DND-41 (cell line): ENCODE measurements at places on chromosomes 7 and 10.

DNA sequence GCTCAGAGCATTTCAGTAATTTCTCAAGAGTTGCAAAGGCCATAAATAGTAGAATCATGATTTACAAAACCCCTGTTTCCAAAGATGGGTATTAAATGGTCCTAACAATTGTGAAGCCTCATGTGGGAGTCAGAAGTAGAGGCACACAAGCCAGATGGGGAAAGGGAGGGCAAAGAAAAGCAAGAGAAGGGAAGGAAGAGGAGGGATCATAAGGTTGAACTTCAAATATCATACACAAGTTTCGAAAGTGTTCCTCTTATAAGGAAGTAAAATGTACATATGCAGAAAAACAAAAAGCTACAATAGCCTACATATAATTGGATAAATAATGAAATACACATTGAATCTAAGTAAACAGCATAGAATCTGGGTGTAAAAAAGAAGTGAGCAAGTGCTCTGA is 6.0 kb downstream of the LIPN start:
- no peak for DNase-seq

- no peak for DNase-seq
Measured at GRCh38 chr10:12981570-12981969, 19.9 kb downstream of the CCDC3 start.

DNA sequence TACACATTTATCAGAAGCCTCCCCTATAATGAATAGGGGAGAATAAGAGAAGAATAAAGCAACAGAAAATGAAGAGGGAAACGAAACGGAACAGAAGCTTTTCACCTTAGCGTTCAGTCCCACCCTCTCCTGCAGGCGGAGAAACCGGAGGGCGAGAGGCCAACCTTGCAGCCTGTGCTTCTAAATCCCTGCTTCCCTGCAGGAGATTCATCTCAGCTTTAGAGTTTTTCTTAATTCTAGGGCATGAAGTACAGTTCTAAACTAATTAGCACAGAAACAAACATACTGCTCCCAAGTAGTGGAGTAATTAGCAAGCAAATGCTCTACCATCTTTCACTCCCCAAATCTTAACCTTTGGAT is 107.2 kb downstream of the CUBN start:
- DNase-seq = no peak

DNA sequence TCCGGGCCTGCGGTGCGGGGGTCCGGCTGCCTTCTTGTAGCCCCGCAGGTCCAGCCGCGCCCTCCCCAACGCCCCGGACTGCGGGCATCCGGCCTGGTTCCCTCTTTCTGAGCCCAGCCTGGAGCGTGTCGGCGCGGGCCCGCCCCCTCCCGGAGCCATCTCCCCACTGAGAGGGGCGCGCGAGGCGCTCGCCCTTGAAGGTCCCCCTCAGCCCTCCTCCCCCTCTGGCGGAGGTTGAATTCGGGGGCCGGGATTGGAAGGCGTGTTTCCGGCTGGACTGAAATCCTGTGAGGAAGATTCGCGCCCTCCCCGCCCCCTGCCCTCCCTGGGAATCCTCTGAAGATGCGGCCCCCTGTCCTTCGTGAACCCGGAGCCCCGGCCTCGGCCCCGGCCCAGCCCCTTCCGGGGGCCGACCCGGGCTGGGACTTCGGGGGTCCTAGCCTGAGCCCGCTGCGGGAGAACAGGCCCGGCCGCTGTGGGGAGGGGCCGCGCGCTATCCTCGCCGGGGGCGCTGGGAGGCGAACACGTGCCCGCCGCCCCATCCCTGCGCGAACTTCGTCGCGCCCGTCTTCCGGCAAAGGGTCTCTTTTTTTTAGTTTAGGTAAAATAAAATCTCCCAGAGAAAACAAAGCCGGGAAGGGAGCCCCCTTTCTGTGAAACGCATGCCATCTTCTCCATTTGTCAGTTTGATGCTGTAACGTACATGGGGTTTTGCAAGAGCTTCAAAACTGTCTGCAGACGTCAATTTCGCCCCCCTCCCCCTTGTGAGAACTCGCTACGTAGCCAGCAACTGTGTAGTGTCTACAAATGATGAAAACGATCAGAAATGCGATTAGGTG is 636 bp downstream of the PDCD4 start:
- peak; percentile 87 for DNase-seq

- DNase-seq = no peak
Measured at GRCh38 chr10:1203704-1204103, 147.5 kb downstream of the WDR37 start.

- peak; percentile 1 for DNase-seq
Measured at GRCh38 chr10:132109341-132110110, 43.8 kb downstream of the JAKMIP3 start.

DNA sequence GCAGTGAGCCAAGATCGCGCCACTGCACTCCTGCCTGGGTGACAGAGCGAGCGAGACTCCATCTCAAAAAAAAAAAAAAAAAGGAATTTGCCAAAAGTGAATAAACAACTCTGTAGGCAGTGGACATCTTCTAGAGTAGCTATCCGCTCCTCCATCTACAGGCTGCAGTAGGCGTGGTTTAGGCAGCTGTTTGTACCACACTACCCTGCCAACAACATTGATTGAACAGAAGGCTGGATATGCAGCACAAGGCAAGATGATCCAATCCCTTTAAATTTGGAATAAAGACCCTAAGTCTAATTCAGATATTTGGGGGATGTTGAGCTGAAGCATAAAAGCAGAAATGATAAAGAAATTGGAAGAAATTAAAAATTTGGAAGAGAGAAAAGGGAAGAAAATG is 141.6 kb downstream of the TES start:
- DNase-seq = no peak

DNA sequence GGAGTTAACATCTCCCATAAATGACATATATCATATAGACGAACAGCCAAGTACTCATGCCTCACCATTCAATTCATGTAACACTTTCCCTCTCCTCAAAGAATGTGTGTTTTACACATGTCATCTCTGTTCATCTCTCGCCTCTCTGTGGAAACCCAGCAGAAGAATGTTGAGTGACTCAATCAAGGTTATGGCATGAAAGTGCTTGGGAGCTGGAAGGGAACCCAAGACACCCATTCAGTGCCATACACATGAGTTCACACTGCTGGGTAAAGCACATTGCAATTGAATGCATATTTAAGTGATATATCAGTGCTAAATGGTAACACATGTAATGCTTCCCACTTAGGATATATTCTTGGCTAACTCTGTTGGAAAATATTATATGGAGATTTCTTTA is 322.9 kb downstream of the PTEN start:
- no peak for DNase-seq

GRCh38 chr10:75203724-75204123 is 6.9 kb upstream of the VDAC2 start:
- no peak for DNase-seq

- DNase-seq = no peak
Measured at GRCh38 chr7:33550979-33551378, 354.4 kb upstream of the BMPER start.

- DNase-seq = no peak
Measured at GRCh38 chr10:107033799-107034422, 130.6 kb downstream of the SORCS1 start.

GRCh38 chr7:52838981-52839411 is 196.4 kb upstream of the POM121L12 start:
- no peak for DNase-seq

GRCh38 chr7:74042746-74043522 is 15.0 kb downstream of the ELN start:
- DNase-seq = no peak
